ENCODE measurements at places on chromosomes 11 and 22.

- DNase-seq, result no peak
Measured at GRCh38 chr11:19934828-19935259, 222.2 kb downstream of the NAV2 start.

DNA sequence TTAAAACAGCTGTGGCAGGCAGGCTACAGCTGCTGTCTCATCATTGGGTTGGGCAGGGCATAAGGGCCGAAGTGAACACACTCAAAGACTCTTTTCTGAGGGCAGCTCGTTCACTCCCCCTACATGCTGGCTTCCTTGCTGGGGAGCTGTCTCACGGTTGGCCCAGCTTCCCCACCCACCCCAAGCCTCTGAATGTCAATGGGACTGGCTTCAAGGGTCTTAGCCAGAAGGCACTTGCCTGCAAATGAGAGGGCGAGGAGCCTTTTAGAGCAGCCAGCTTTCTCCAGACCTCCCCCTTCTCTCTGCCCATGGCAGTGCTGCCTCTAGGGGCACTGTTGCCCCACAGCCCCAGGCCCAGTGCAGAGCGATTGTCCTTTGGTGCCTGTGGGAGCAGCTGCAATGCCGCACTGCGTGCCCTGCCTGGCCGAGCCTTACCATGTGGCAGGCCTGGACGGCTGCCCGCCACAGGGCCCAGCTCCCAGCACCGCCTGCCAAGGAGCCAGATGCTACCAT, 94.7 kb upstream of the RASSF10 start:
- no peak for DNase-seq

- no peak for DNase-seq
Measured at GRCh38 chr11:1927026-1927847, 7.7 kb downstream of the TNNT3 start.

DNA sequence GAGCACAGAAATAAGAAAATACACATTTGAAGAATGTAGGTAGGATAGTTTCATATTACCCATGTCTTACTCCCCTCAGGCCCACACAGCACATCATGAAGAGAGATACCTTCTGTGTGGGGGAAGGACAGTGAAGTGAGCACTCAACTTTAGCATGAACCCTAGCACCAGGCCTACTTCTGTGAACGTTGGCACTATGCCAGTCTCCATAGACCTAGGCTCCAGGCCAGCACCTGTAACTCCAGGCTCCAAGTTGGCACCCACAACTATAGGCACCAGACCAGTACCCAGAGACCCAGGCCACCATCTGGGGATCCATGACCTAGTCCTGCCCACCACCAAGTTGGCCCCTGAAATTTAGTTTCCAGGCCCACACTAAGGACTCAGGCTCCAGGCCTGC, 410.9 kb downstream of the INSC start:
- DNase-seq, result no peak

DNA sequence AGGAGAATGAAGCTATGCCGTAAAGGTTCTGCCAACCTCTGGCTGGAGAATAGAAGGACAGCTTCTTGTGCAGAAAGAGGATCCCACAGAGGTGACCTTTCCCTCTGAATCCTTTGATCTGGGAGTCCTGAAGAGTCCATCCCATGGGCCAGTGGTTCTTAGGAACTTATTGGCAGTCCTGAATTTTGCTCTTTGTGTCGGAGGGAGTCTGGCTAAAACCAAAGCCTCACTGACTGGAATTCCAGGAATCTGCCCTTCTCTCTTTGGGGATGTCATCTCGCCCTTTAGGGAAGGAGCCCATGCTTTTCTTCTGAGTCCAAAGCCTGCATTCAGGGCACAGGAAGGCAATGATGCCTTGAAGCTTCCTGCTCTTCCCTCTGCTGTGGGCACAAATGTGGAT, 45.5 kb downstream of the PKNOX2 start:
- DNase-seq, result no peak

GRCh38 chr11:103043826-103044678, 47.9 kb downstream of the DCUN1D5 start:
- no peak for DNase-seq

DNA sequence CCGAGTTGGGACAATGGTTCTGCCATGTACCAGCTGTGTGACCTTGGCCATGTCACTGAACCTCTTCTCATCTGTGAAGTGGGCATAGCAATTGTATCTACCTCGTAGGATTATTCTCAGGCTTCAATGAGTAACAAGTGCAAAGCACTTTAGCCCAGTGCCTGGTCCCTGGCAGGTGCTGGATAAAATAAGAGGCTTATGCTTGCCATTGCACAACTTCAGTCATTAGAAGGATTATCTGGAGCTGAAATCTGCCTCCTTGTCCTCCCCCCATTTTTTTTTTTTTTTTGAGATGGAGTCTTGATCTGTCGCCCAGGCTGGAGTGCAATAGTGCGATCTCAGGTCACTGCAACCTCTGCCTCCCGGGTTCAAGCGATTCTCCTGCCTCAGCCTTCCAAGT, 7.2 kb downstream of the SMTNL1 start:
- no peak for DNase-seq

DNA sequence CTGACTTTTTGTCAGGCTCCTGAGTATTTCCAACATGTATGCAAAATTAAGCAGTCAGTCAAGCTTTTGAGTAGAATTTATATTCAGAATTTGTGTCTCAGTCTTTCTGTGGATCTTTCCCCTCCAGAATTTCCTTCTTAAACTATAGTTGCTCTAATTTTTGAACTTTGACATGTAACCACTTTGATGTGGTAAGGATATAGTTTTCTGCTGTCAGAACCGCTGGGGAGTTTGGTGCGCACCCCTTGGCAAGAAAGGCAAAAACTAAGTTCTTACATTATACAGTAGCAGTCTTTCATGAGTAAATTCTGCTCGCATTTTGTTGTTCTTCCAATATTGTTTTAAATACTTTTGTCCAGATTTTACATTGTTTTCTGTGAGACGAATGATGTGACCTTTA, 105.9 kb downstream of the TMEM135 start:
- no peak for DNase-seq
